Caco-2 (cell line): ENCODE measurements at places on chromosomes 1 and 21. TPM values are rescaled to one million over a fixed set of nuclear protein-coding genes. Genes with fewer than 3 reads are reported as not detected.

GRCh38 chr1:174768949-174769348, 230.8 kb upstream of the CACYBP start:
- H3K27me3 ChIP-seq, result no peaks in the 10 kb centered on the region
- no peak overlapping the region for H3K27ac ChIP-seq
- no peak for DNase-seq
- no peak overlapping the region for H3K4me3 ChIP-seq
- peaks cover 23% of the 10 kb centered on the region for H3K4me1 ChIP-seq

DNA sequence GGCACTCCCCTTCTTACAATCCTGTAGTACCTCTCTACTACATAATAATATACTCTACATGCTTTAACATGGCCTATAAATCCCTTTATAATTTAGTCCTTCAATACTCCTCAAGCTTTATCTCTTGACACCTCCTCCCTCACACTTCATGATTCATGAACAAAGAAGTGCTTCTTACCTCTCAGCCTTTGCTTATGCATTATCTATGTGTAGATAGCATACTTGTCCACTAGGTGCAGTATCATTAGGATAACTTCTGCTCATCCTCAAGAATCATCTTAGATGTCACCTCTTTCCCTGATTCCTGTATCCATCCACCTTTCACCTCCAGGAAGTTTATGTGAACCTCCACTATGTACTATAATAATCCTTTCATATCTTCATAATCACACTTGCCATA, 74.4 kb downstream of the COL24A1 start:
- H3K4me3 ChIP-seq, result no peak overlapping the region
- no peaks in the 10 kb centered on the region for H3K36me3 ChIP-seq
- H3K27me3 ChIP-seq, result no peaks in the 10 kb centered on the region
- H3K4me1 ChIP-seq, result no peaks in the 10 kb centered on the region; the same call in 1 of the 2 replicates
- H3K27ac ChIP-seq, result no peak overlapping the region

Gene OR2L2
- 0.16 TPM in 2 replicates for total RNA-seq

DNA sequence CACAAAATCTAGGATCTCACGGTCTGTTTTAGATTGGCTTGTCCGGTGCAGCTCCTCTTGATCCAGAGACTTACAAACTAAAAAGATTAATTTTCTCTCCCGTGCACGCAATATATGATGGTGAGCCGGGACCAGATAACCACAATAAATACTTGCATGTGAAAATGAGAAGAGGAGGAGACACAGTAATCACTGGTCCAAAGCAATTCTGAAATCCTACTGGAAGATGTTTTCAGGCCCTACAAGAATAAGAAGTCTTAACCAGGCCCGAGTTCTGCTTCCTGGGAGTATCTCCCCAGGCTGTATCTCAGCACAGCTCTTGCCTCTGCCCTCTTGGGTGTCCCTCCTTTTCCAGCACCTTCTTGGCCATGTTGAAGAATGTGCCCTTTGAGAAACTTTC, 1.0 kb upstream of the WDR4 start:
- H3K27ac ChIP-seq, result peak overlapping the region; percentile 92
- no peaks in the 10 kb centered on the region for H3K36me3 ChIP-seq
- H3K27me3 ChIP-seq, result no peaks in the 10 kb centered on the region
- H3K4me1 ChIP-seq, result peaks cover 4% of the 10 kb centered on the region; the same call in 1 of the 2 replicates
- peak overlapping the region; percentile 86 for H3K4me3 ChIP-seq

GRCh38 chr21:39159342-39160063, 23.7 kb downstream of the PSMG1 start:
- H3K4me1 ChIP-seq, result peaks cover 27% of the 10 kb centered on the region
- no peaks in the 10 kb centered on the region for H3K36me3 ChIP-seq
- DNase-seq, result no peak
- no peaks in the 10 kb centered on the region for H3K27me3 ChIP-seq
- no peak overlapping the region for H3K4me3 ChIP-seq
- no peak overlapping the region for H3K27ac ChIP-seq

Gene ZMYND12
- 0.30 and 0.36 TPM in 2 replicates for total RNA-seq

DNA sequence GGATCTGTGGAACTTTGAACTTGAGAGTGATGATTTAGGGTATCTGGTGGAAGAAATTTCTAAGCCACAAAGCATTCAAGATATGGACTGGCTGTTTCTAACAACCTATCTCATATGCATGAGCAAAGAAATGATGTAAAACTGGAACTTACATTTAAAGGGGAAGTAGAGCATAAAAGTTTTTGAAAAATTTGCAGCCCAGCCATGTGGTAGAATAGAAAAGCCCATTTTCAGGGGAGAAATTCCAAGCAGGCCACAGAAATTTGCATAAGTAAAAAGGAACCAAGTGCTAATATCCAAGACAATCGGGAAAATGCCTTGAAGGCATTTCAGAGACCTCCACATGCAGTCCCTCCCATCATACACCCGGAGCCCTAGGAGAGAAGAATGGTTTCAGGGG, 15.7 kb downstream of the RIIAD1 start:
- no peak overlapping the region for H3K4me3 ChIP-seq
- no peak overlapping the region for H3K27ac ChIP-seq
- DNase-seq, result no peak
- H3K36me3 ChIP-seq, result no peaks in the 10 kb centered on the region

DNA sequence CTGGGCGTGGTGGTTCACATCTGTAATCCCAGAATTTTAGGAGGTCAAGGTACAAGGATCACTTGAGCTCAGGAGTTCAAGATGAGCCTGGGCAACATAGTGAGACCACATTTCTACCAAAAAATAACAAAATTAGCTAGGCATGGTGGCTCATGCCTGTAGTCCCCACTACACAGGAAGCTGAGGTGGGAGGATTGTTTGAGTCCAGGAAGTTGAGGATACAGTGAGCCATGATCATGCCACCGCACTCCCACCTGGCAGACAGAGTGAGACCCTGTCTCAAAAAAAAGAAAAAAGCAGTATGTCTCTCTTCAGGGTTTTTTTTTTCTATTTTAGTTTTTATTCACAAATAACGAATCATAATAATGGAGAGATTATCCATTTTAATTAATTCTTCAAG, 233.7 kb upstream of the DMRTA2 start:
- no peaks in the 10 kb centered on the region for H3K27me3 ChIP-seq
- H3K36me3 ChIP-seq, result no peaks in the 10 kb centered on the region
- no peak overlapping the region for H3K27ac ChIP-seq
- no peak for DNase-seq

DNA sequence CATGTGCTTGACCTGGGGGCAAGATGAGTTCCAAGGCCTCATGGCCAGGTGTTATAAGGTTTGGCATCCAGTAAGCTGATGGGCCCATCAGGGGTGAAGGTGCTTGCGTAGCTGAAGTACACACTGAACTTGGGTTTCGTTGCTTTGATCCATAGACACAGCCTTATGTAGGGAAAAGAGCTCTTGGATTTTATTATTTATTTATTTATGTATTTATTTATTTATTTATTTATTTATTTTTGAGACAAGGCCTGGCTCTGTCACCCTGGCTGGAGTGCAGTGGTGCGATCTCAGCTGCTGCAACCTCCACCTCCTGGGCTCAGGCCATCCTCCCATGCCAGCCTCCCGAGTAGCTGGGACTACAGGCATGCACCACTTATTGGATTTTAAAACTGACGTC, 63.2 kb downstream of the FOXD2 start:
- no peak overlapping the region for H3K4me3 ChIP-seq
- no peak for DNase-seq
- H3K4me1 ChIP-seq, result no peaks in the 10 kb centered on the region
- no peaks in the 10 kb centered on the region for H3K36me3 ChIP-seq

- no peak overlapping the region for H3K27ac ChIP-seq
- no peaks in the 10 kb centered on the region for H3K27me3 ChIP-seq
- H3K4me1 ChIP-seq, result no peaks in the 10 kb centered on the region
- no peak overlapping the region for H3K4me3 ChIP-seq
- no peaks in the 10 kb centered on the region for H3K36me3 ChIP-seq
Observed at GRCh38 chr1:209229494-209230061, 353.9 kb upstream of the CAMK1G start.

GRCh38 chr1:154747740-154748404, 122.2 kb downstream of the KCNN3 start:
- no peak overlapping the region for H3K27ac ChIP-seq
- H3K36me3 ChIP-seq, result no peaks in the 10 kb centered on the region
- H3K4me3 ChIP-seq, result no peak overlapping the region
- H3K27me3 ChIP-seq, result peaks cover 3% of the 10 kb centered on the region
- no peaks in the 10 kb centered on the region for H3K4me1 ChIP-seq

- no peaks in the 10 kb centered on the region for H3K36me3 ChIP-seq
- H3K4me3 ChIP-seq, result no peak overlapping the region
- H3K27me3 ChIP-seq, result no peaks in the 10 kb centered on the region
- H3K27ac ChIP-seq, result no peak overlapping the region
Observed at GRCh38 chr1:64295561-64295960, 92.1 kb downstream of the UBE2U start.

DNA sequence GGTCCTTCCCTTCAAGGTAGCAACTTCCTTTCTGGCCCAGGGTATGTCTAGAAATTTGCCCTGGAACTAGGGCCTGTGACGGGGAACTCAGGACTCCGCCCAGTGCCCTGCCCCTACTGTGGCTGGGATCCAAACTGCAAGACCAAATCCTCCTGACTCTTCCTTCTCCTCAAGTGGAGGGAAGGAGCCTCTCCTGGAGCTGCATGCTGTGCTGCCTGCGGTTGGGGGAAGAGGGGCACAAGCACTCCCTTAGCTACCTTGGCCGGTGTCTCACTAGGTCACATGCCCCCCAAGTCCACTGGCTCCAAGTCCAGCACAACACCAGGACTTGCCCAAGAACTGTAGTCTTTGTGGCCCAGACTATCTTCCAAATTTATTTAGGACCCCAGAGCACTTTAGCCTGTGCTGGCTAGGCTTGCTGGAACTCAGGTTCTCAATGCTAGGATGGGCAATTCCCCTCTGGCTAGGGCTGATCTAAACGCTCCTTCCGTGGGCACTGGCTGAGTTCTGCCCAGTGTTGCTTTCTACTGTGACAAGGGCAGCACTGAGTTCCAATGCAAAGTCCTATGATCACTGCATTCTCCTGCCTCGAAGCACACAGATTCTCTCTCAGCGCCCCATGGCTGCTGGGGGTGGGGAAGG, 12.2 kb downstream of the ADSS2 start:
- no peak for DNase-seq
- H3K27ac ChIP-seq, result no peak overlapping the region
- no peaks in the 10 kb centered on the region for H3K27me3 ChIP-seq
- peaks cover 19% of the 10 kb centered on the region for H3K4me1 ChIP-seq

Gene CFAP107
- not detected in 2 replicates for total RNA-seq

- no peaks in the 10 kb centered on the region for H3K36me3 ChIP-seq
- H3K27me3 ChIP-seq, result no peaks in the 10 kb centered on the region
Observed at GRCh38 chr21:45888386-45889009, 93.1 kb upstream of the COL6A1 start.

DNA sequence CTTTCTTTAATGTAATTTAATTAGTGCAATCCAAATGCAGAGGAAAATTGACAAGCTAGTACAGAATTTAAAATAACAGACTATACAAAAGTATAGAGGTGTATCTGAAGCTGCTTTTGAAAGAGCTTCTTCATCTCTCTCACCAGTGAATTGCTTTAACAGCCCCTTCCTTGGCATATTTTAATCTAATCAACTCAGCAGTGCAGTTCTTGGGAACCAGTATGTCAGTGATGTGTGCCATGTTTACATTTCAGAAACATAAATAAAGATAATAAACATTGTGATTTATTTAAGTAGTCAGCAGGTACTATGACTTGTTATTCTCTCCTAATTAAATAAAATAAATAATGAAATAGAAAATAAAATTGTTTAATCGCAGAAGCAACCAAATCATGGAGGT, 1260.6 kb downstream of the NCAM2 start:
- no peak overlapping the region for H3K27ac ChIP-seq
- no peaks in the 10 kb centered on the region for H3K4me1 ChIP-seq
- no peak for DNase-seq

DNA sequence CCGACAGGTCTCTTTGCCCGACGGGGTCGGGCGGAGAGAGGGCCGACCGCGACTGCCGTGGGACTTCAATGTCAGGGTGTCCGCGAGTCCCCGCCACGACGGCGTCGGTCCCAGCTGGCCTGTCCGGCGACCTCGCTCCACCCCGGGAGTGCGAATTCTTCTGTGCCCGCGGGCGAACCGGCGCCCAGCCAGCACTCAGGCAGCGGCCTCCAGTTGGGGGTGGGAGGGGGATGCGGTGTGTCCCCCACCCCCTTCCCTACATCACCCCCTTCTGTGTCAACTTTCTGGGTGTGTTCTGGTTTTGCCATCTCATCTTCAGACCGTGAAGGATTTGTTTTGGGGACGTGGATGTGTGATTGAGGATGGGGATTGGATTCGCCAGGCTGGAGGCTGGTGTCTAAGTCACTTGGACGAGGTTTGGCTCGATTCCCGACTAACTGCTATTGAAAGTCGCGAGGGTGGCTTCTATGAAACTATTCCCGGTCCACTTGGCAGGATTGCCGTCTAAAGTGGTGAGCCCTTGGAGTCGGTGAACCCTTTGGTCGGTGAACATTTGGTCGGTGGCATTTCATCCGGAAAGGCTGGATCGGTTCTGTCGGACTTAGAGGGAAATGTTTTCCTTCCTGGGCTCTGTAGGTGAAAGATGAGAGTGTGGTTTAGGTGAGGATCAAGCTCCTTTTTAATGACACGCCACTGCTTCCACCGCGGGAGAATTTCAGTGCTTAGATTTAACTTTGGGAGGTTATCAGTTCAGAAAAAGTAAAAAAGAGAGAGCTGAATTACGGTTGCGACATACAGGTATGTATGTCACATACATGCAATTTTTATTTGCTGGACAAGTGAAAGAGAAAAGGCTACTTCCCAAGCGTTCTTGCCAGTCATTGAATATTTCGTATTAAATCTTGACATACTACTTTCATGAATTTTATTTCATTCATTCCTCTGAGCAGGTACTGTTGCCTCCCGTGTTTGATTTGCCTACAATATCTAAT, 771 bp downstream of the ABCD3 start:
- H3K36me3 ChIP-seq, result no peaks in the 10 kb centered on the region
- H3K27me3 ChIP-seq, result no peaks in the 10 kb centered on the region
- peak overlapping the region; percentile 74 for H3K27ac ChIP-seq
- H3K4me3 ChIP-seq, result peak overlapping the region; percentile 87

DNA sequence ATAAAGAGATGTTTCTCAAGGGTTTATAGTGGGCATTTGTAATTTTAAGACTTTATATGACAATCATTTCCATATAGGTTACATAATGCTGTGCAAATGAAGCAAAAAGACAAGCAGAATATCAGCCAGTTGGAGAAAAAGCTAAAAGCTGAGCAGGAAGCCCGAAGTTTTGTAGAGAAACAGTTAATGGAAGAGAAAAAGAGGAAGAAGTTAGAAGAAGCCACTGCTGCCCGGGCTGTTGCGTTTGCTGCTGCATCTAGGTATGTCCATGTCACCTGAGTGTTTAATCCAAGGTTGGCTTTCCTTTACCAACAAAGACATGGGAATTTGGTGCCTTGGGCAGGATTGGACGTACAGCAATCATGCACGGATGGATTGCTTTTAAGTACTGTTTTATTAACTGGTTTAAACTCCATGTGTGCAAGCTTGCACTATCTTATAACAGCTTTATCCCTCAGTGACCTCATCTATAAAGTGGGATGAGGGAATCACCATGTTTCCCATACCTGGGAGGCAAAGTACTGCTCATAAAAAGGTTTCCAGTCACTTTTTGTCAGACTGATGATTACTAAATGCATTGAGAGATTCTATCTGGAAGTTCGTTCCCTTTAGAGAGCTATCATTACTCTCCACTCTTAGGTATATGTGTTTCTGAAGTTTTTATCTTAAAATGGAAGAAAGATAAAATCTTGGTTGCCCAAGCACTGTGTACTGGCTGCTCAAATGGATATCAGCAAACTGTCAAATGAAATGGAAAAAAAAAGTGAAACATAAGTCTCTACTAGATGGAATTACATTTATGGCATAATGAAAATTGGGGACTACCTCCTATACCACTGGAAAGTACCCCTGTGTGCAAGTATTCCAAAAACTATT, 55.1 kb downstream of the MACO1 start:
- no peaks in the 10 kb centered on the region for H3K4me1 ChIP-seq
- H3K27me3 ChIP-seq, result no peaks in the 10 kb centered on the region

GRCh38 chr1:234476172-234476571, 2.8 kb downstream of the TARBP1 start:
- DNase-seq, result no peak
- no peak overlapping the region for H3K27ac ChIP-seq
- no peaks in the 10 kb centered on the region for H3K27me3 ChIP-seq
- no peak overlapping the region for H3K4me3 ChIP-seq

Gene ARHGEF10L
- total RNA-seq, result 31.3 and 34.0 TPM in 2 replicates
